ENCODE measurements at places on chromosomes 5 and 9.

DNA sequence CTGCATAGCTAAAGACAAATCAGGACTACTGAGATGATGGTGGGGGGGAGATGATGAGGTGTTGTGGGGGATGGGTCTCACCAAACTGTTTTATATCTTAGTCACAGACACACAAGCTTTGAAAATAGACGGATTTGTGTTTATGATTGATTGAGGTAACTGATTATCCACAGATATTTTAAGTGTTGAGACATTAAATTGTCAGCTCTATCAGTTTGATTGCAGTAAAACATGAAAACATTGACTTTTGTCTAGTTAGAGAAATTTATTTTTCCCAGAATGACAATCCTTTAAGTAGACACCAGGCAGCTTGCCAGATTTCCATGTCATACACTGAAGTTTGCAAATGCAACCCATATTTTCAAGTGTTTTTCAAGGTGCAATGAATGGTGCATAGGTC, 149.8 kb downstream of the NR2F1-AS1 start:
- no peak for DNase-seq

DNA sequence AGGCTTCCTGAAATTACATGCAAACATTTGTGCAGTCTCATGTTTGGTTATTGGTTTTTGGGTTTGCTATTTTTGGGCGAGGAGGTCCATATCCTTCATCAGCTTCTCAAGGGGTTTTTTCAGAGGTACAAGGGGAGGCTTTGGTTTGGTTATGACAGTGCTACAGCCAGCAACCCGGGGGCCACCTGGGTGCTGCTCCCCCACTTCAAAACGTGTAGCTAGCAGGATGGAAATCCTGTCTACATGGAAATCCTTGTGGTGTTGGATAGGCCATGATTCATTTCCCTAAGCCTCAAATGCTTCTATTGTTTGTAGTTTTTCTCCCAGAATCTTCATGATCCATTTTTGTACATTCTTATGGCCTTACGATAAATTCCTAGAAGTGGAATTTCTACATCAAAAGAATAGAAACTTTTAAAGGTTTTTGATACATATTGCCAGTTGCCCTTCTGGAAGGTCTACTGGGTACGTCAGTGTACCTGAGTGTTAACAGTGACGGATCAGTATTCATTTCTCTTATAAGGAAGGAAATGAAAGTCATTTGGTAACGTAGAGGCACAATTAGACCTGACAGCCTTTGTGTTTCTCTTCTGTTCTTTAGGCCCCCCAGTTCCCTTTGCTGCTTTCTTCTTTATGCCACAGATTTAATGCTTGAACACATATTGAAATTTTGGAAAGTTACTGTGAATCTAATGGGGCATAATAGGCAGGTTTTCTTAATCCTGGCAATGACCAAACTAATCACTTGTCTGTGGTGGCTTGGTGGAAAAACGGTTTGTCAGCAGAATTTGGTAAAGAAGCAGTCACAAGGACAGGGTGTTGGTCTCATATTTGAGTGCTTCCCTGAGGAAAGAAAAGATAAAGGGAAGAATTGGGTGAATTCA, 69.7 kb upstream of the ABL1 start:
- no peak for DNase-seq

GRCh38 chr5:143013176-143013891, 243.2 kb downstream of the ARHGAP26 start:
- no peak for DNase-seq

GRCh38 chr9:134231330-134231745, 67.0 kb upstream of the RNU6ATAC start:
- no peak for DNase-seq

- no peak for DNase-seq
These were observed 331.3 kb upstream of the SEMA6A start for GRCh38 chr5:116905885-116906284.

Data from CD4-positive, alpha-beta T cell treated with Interleukin-4 for 4 hours (primary cell).